WTC11 (cell line): ENCODE measurements at places on chromosomes 12 and 14. TPM values are rescaled to one million over a fixed set of nuclear protein-coding genes. Genes with fewer than 3 reads are reported as not detected.

Gene HOXC12
- not detected in 3 replicates for total RNA-seq

Gene TAPBPL
- 0.98 to 1.3 TPM (median 1.1 TPM) in 3 replicates for total RNA-seq

Gene CMA1
- total RNA-seq: not detected in 3 replicates

- peak within 1 kb of the TSS; percentile 83; the same call in 1 of the 2 replicates for H3K27ac ChIP-seq
- H3K27me3 ChIP-seq: no peaks in the 10 kb centered on the region
- peaks cover 28% of the 10 kb centered on the region for H3K4me1 ChIP-seq
- DNase-seq: peak; percentile 47
- peak within 1 kb of the TSS; percentile 87 for H3K4me3 ChIP-seq
Observed at GRCh38 chr12:122980183-122981035, at the start of gene ARL6IP4. ARL6IP4 (plus strand) TSS chr12:122980681; CDS start chr12:122981140, 459 bp downstream.

- peaks cover 6% of the 10 kb centered on the region; the same call in 1 of the 2 replicates for H3K4me1 ChIP-seq
- DNase-seq: peak; percentile 16
- no peak overlapping the region for H3K4me3 ChIP-seq
- no peaks in the 10 kb centered on the region for H3K36me3 ChIP-seq
- H3K27me3 ChIP-seq: no peaks in the 10 kb centered on the region
Observed at GRCh38 chr14:66495218-66496098, 9.3 kb downstream of the CCDC196 start.

DNA sequence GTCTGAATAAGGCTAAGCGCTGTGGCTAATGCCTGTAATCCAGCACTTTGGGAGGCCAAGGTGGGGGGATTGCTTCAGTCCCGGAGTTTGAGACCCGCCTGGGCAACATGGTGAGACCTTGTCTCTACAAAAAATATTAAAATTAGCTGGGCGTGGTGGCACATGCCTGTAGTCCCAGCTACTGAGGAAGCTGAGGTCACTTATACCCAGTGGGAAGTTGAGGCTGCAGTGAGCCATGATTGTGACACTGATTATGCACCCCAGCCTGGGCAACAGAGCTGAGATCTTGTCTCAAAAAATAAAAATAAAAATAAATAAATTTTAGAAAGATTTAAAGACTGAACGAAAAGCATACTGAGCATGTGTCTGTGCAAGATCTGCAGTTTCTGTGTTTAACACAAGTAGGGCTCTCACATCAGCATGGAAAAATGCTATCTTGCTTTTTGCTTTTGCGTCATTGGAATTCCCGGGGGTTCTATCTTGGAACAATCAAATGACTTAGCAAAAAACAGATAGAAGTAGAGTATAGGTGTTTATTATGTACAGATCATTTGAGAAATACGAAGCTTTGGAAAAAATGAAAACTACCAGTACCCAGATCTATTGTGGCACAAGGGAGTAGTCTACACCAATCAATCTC, 161.9 kb downstream of the CAPZA3 start:
- H3K4me1 ChIP-seq: peaks cover 22% of the 10 kb centered on the region
- peaks cover 3% of the 10 kb centered on the region; the same call in 1 of the 2 replicates for H3K36me3 ChIP-seq
- no peak overlapping the region for H3K27ac ChIP-seq
- H3K27me3 ChIP-seq: no peaks in the 10 kb centered on the region
